ENCODE measurements at places on chromosomes 4 and X. TPM values are rescaled to one million over a fixed set of nuclear protein-coding genes. Genes with fewer than 3 reads are reported as not detected.

DNA sequence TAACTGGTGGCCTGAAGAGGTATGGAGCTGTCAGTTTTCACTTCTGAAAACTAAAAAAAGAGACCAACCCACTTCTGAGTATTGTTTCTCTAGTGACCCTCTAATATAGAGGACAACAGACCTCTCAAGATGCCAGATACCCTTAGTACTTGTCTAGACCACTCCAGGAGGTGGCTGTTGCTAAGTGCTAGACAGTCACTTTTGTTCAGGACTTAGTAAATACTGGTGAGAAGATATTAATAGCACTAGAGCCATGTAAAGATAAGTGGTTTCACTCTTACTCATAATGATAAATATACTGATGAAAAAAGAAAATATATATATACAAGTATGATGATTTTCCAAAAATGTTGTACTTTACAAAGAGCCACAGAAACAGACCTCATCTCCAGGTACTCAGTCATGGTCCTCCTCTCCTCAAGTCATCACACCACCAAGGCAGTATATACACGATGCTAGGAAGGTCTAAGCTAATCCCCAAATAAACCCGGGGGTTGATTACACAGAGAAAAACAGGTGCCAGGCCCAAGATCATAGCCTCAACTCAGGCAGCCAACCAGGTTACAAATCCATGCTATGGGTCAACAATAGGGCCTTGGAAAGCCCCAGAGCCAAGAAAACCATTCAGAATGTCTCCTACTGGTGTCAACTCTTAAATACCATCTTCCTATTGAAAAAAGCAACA lies 66.9 kb downstream of the ARHGEF9 start:
- no peaks in the 10 kb centered on the region for H3K27me3 ChIP-seq
- H3K4me1 ChIP-seq: no peaks in the 10 kb centered on the region
- DNase-seq: no peak
- H3K4me3 ChIP-seq: no peak overlapping the region

DNA sequence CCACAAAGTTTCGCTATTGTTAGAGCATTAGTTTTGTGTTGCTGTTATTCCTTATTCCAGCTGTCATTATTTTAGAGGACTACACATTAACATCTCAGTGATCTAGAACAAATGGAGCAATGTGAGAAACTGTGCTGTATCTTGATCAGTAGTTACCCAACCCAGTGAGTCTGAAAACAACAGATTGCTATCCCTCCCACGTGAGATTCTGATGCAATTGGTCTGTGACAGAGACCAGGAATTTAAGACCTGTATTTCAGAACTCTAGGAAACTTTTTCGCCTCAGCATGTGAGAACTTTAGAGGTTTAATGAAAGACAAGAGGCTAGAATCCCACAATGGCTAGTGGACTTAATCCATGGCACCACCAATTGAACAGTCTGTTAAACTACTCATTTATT lies 35.7 kb upstream of the CDS1 start:
- DNase-seq: no peak
- H3K4me3 ChIP-seq: no peak overlapping the region
- H3K36me3 ChIP-seq: no peaks in the 10 kb centered on the region
- no peaks in the 10 kb centered on the region for H3K4me1 ChIP-seq

- DNase-seq: peak; percentile 60
- no peaks in the 10 kb centered on the region for H3K27me3 ChIP-seq
- no peak overlapping the region for H3K27ac ChIP-seq
- H3K4me1 ChIP-seq: no peaks in the 10 kb centered on the region
- no peak overlapping the region for H3K4me3 ChIP-seq
Measured at GRCh38 chr4:105990933-105991332, 95.7 kb downstream of the NPNT start.

The TMSB15C gene
- total RNA-seq: not detected

DNA sequence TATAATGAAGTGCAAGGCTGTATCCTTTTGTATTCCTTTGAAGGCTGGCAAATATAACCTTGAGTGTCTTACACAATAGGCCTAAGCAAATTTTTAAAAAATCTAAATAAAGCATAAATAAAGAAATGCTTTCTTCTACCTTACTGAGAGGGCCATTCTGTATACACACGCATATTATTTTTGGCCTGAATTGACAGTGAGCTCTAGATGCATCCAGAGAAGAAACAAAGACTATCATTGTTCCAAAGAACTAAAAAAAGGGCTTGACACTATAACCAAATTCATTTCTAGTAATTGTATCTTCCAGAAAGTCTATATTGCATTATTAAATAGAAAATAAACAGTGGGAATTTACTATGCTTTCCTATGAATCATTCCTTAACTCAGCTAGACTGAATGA lies 100.2 kb downstream of the MAGEB17 start:
- no peaks in the 10 kb centered on the region for H3K27me3 ChIP-seq
- H3K4me3 ChIP-seq: no peak overlapping the region
- H3K27ac ChIP-seq: no peak overlapping the region
- no peaks in the 10 kb centered on the region for H3K4me1 ChIP-seq
- no peaks in the 10 kb centered on the region for H3K36me3 ChIP-seq

The SLIT2 gene
- 2.5 TPM for total RNA-seq

- no peaks in the 10 kb centered on the region for H3K27me3 ChIP-seq
- no peaks in the 10 kb centered on the region for H3K36me3 ChIP-seq
- no peak overlapping the region for H3K4me3 ChIP-seq
- H3K27ac ChIP-seq: no peak overlapping the region
Measured at GRCh38 chrX:102714994-102715393, 2.7 kb downstream of the GPRASP2 start.

- no peaks in the 10 kb centered on the region for H3K36me3 ChIP-seq
- H3K4me1 ChIP-seq: peaks cover 5% of the 10 kb centered on the region
- no peaks in the 10 kb centered on the region for H3K27me3 ChIP-seq
- no peak overlapping the region for H3K4me3 ChIP-seq
Measured at GRCh38 chr4:111689731-111690130, 455.5 kb upstream of the FAM241A start.

GRCh38 chr4:112418092-112418491 lies 97.9 kb downstream of the NEUROG2 start:
- H3K4me3 ChIP-seq: no peak overlapping the region
- H3K27me3 ChIP-seq: no peaks in the 10 kb centered on the region

The TCP11X2 gene
- total RNA-seq: not detected

The POLN gene
- 1.5 TPM for total RNA-seq
